ENCODE measurements at places on chromosomes 6 and 20.

GRCh38 chr20:39188266-39188765, 226.2 kb downstream of the DHX35 start:
- DNase-seq = no peak

GRCh38 chr6:68502946-68503345, 132.1 kb upstream of the ADGRB3 start:
- no peak for DNase-seq

DNA sequence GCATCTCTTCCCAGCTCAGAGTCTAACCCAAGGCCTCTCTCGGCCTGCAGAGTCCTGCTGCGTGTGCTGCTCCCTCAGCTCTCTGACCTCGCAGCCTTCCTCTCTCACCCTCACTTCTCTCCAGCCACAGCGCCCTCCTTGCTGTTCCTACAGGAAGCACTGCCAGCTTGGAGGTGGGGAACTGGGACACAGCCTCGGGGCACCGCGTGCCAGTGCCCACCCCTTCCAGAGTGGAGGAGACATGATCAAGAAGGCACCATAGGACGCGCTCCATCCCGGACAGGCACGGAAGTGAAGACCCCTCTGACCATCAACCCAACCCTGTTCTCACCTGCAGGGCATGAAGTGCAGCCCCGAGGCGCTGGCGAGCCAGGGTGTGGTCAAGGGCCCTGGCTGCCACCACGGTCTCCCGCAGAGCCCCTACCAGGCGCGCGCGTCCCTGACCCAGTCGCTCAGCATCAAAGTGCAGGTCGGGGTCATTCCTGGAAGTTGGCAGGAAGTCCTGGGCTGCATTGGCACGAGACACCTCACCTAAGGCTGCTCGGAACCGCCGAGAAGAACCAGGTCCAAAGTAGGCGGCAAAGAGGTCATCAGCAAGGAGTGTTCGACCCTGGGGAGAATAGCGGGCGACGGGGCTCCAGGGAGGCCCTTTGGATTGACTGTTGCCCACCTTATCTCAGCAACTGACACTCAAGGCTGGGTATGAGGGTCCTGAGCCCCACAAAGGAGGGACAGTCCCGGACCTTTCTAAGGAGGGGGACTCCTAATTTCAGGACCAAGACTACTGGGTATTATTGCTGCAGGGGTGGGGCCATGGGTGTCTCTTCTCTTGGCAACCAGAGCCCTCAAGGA, 1.3 kb downstream of the VWA7 start:
- DNase-seq = no peak

- no peak for DNase-seq
These were observed 6.5 kb upstream of the GRIK2 start for GRCh38 chr6:101386982-101387381.

GRCh38 chr20:10648651-10649050, 25.1 kb downstream of the JAG1 start:
- no peak for DNase-seq

GRCh38 chr20:49286689-49287551, 9.1 kb upstream of the ZNFX1 start:
- no peak for DNase-seq

- no peak for DNase-seq
These were observed 175.4 kb upstream of the FLRT3 start for GRCh38 chr20:14512839-14513238.

GRCh38 chr20:33803921-33804337, 7.2 kb upstream of the CHMP4B start:
- no peak for DNase-seq

GRCh38 chr20:57213291-57213690, 53.1 kb downstream of the BMP7 start:
- DNase-seq = no peak

- DNase-seq = no peak
These were observed 48.2 kb downstream of the GMDS start for GRCh38 chr6:2197177-2197671.

GRCh38 chr20:11137688-11138087, 463.9 kb upstream of the JAG1 start:
- DNase-seq = no peak

DNA sequence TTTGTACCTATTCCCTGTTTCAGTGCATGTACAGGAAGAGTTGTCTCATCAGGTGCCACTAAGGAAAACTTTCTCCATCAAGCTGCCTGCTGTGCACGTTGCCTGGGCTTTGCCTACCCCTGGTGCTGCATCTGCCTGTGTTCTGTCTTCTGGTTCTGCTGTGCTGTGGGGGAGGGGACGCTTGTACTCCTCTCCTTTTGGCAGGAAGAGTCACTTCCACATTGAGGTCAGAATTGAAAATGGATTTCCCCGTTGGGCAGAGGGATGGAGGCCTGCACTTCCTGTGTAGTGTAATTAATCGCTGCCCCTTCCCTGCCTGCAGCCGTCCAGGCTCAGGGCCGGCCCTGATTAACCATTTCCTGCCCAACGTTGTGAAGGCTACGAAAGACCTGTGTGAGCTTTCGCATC, 153.3 kb downstream of the SCML4 start:
- no peak for DNase-seq

- no peak for DNase-seq
These were observed 91.9 kb downstream of the RNGTT start for GRCh38 chr6:88871498-88871897.

DNA sequence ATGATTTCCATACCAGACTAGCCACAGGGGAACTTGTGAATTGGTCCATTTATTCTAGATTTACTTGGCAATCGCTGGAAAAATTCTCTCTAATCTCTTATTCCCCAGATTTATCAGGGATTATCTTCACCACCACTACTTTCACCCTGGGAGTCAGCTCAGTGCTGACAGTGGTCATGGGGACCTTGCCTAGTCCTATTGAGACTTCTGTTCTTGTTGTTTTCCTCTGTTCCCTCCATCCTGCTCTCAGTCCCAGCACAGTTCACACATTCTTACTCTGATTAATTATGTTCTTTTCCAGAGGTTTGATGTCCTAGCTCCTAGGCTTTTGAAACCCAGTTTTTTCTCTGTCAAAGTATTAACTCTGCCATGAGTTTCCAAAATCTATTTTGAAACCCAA, 94.0 kb upstream of the TINAG start:
- no peak for DNase-seq

GRCh38 chr6:165606740-165607008, 56.4 kb downstream of the PDE10A start:
- no peak for DNase-seq

GRCh38 chr6:144197919-144198318, 47.6 kb downstream of the STX11 start:
- DNase-seq = no peak

- no peak for DNase-seq
These were observed 164.1 kb downstream of the TAF4 start for GRCh38 chr20:61901392-61902220.

GRCh38 chr6:65638047-65638831, 68.8 kb downstream of the EYS start:
- no peak for DNase-seq

GRCh38 chr6:107083047-107083768, 32.1 kb downstream of the BEND3 start:
- no peak for DNase-seq

DNA sequence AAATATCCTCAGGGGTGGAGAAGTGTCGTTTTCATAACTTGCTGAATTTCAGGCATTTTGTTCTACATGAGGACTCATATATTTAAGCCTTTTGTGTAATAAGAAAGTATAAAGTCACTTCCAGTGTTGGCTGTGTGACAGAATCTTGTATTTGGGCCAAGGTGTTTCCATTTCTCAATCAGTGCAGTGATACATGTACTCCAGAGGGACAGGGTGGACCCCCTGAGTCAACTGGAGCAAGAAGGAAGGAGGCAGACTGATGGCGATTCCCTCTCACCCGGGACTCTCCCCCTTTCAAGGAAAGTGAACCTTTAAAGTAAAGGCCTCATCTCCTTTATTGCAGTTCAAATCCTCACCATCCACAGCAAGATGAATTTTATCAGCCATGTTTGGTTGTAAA, 20.3 kb upstream of the MAPK13 start:
- no peak for DNase-seq

DNA sequence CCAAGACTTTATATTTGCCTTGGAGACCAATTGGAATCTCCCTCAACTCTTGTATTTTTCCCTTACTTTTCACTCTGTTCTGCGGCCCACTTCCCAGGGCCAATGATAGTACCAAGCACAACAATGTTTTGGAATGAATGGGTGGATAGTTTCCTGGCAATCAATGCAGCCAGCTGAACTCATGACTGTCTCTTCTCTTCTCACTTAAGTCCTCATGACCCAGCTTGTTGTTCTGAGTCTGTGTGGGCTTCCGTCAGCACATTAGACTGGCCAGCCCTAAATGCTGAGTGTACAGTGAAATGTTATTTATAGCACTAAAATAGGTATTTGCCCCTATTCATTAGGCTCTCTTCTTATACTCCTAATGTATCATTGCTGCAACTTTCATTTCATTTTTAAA, 5.6 kb upstream of the MBOAT1 start:
- DNase-seq = no peak

DNA sequence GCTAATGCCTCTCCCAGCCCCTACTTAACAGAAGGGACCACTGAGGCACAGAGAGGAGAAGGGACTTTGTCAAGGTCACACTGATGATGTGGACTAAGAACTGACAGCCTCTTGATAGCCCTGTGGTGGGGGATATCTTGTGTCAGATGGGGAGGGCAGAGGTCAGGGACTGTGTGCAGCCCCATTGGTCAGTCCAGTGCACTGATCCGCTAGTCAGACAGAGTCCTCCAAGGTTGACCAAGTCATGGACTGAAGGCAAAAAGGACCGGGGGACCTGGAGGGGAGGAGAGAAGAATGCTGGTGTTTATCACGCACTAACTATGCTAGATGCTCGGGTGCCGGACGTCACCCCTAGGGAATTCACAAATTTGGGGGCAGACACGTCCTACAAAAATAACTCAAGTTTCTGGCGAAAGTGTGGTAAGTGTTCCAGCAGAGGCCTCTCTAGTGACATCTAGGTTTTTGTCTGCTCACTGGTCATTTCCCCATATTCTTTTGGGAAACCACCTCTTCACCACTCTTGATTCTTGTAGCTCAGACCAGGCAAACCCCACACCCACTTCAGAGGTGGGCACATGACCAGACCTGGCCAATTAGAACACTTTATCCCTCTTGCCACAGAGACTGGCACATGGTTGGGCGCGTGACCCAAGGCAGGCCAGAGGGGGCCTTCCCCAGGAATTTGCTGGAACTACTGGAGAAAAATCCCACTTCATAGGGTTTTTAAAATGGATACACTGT, 21.0 kb downstream of the TCF15 start:
- no peak for DNase-seq

- no peak for DNase-seq
These were observed 63.2 kb downstream of the OLIG3 start for GRCh38 chr6:137430954-137431353.

- DNase-seq = no peak
These were observed 34.0 kb downstream of the BMP5 start for GRCh38 chr6:55841341-55841740.

- no peak for DNase-seq
These were observed 105.3 kb upstream of the CDYL start for GRCh38 chr6:4670824-4671409.

DNA sequence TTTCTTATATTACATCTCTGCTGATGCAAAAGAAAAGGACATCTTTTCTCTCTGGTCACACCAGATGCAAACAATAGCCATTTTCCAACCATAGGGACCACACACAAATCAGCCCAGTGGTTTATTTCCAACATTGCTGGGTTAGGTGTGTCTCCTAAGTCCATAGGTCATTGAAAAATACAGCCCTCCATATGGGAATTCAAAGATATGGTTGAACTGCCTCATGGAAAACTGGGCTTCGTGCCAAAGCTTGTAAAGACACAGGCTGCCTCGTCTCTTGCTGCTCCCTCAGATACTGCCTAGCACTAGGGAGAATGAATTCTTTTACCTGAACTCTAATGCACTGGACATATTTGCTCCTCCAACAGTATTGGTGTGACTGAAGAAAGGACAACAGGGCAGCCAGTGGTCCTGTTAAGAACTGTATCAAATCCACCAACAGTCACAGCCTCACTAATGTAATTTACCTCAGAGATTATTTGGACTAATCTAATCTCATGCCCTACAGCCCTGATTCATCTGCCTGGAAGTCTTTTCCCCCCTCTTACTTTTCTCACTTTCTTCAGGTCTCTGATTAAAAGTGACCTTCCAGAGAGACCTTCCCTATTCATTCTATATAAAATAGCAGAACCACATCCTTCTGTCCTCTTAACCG, 48.3 kb upstream of the TBC1D32 start:
- DNase-seq = no peak

DNA sequence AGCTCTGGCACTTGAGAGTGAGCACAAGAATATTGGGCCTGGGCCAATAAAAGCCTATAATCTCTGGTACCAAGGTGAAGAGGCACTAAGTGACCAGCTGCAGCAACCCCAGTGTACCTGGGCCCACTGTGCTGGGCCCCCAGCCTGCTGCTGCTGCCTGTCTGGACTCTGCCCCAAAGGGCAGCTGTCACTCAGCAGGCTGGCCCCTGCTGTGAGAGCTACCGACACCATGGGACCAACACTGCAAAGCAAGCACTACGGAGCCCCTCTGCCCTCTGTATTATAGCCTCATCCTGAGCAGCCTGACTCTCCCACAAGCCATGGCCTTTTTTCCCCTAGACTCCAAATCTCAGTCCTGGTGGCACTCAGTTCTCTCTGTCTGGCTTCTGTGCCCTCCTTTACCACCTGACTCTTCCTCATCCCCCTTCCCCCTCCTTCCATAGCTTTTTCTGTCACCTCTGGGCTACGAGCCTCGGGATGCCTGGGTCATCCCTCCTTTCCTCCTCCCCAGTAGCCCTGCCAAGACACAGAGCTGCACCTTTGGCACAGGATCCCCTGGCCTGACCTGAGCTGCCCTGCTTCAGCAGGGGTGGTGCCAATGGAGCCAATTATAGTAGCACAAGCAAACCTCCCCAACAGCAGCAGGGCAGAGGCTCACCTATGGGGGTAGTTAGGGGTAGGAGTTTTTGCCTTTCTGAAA, 14.2 kb downstream of the RRP36 start:
- no peak for DNase-seq

GRCh38 chr20:52031563-52032303, 159.8 kb downstream of the ZFP64 start:
- no peak for DNase-seq

DNA sequence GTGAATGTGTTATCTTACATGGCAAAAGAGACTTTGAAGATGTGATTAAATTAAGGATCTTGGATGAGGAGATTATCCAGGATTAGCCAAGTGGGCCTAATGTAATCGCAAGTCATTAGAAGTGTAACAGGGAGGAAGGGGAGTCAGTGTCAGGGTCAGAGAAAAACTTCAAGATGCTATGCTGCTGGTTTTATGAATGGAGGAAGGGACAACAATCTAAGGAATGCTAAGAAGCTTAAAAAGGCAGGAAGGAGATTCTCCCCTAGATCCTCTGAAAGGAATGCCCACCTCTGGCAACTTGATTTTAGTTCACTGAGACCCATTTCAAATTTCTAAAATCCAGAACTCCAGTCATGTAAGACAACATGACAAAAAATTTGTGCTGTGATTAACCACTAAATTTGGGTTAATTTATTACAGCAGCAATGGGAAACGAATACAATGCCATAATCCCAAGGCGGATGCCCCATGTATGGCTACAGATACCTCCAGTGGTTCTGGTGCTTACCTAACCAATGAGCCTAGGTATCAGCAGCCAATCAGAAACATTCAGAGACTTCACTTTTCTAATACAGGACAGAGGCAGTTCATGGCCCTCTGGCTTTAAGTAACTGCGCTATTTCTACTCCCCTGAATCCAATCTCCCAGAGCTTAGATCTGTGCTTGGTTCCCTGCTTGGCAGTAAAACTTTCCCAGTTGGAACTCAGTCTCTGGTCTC, 3.6 kb upstream of the TAAR8 start:
- no peak for DNase-seq

- no peak for DNase-seq
These were observed 139.0 kb downstream of the PRDM13 start for GRCh38 chr6:99745651-99746050.

Data from stimulated activated CD8-positive, alpha-beta memory T cell treated with anti-CD3 and anti-CD28 coated beads, Interleukin-7, amount 100 ng/mL, for 48 hours (primary cell).